ENCODE measurements at places on chromosomes 16 and 17.

GRCh38 chr16:30527635-30528178 is 1.3 kb upstream of the ZNF768 start:
- no peak for DNase-seq

GRCh38 chr17:80822700-80823410 is 168.8 kb upstream of the CHMP6 start:
- no peak for DNase-seq

DNA sequence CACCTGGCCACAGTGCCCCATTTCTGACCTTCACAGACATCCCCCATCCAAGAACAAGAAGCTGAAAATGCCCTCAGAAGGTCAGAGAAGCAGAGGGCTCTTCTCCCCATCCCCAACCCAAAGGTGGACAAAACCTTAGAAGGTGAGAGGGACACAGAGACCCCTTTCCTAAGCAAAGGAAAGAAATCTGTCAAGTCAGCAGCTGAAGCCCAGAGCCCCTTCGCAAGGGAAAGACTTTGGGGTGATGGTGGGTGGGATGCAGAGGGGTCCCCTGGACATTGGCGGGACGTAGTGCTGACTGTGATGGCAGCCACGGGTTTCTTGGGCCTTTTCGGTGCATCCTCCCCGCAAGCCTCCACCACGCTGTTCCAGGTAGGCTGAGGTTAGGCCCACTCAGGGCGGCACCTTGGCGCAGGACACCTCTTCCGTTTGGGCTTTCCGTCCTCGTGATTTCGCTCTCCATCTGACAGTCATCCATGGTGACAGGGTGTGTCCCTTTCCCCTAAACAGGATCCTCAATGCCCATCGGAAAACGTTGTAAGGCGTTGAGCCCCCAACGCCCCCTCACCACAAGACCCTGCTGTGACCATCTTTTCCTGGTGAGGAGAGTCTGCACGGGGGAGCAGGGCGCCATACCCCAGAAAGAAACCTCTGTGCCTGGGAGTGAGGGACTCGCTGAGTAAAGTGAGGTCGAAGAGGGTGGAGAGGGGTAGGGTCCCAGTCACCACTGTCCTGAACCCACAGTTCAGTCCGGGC is 10.7 kb upstream of the GSDMA start:
- no peak for DNase-seq

DNA sequence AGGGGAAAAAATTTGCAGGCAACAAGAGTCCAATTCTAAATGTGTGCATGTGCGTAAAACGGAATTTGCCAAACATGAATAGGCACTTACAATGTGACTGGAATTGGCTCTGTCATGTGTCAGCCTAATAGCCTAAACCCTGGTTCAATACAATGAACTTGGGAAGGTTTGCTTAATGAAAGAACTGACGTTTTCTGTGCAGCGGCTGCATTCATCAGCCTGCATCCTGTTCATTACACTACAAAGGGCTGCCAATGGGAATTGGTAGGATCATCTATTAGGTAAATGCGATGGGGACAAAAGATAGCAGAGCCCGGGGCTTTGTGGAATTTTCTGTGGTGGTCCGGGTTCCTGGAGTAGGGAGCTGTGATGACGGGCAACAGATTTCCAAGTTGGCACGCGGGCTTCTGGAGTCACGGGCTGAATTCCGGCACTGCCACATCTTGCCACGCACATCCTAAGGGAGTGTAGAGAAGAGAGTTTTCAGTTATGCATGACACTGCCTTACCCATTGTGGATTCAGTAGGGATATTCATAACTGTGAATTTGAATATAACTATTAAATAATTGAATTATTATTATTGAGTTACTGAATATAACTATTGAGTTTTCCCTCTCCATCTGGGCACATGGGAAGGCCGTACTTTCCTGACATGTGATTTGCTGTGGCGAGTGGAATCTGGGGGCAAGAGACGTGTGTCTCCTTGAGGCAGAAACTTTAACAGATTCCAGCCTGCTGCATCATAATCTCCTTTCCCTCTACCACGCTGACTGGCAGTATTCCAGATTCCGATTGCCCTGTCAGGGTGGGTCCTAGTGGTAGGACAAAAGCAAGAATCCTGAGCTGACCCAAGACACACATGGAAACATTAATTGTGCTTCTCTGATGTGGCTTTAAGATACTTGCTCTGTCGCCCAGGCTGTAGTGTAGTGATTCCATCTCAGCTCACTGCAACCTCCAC is 565.6 kb downstream of the WWOX start:
- DNase-seq = no peak

DNA sequence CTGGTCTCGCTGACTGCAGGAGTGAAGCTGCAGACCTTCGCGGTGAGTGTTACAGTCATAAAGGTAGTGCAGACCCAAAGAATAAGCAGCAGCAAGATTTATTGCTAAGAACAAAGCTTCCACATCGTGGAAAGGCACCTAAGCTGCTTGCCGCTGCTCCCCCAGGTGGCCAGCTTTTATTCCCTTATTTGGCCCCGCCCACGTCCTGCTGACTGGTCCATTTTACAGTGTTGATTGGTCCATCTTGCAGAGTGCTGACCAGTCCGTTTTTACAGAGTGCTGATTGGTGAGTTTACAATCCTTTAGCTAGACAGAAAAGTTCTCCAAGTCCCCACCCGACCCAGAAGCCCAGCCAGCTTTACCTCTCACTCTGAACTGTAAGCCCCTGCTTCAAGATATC is 227.8 kb downstream of the ABCC12 start:
- DNase-seq = no peak

- DNase-seq = no peak
Measured at GRCh38 chr16:2749476-2749875, 3.0 kb upstream of the SRRM2 start.

DNA sequence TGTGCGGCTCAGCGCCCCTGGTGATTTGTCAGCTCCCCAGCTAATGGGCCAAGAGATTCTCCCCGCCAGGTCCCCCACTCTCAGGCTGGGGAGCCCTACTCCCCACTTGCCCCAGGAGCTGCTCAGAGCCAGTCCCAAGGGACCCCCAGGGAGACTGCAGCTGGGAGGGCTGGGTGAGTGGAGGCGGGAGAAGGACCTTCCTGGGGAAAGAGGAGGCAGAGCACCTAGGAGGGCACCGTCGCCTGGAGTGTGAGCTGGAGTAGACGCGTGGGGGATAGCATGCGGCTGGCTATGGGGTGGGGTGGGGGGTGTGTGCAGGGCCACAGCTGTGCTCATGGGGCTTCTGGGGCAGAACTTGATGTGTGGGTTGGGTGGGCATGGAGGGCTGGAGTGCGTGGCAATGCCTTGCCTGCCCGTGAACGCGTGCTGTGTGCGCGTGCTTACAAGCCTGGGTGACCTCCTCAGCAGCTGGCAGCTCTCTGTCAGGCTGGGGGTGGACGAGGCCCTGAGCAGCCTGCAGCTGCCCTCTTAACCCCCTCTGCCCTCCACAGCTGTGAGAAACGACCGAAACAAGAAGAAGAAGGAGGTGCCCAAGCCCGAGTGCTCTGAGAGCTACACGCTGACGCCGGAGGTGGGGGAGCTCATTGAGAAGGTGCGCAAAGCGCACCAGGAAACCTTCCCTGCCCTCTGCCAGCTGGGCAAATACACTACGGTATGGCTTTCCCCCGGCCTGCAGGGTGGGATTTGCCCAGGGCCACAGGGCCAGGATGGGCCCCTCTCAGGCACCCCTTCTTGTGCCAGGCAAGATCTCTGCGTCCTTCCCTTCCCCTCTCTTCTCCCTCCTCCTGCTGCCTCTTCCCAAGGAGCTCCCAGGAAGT is 12.9 kb downstream of the GJD3 start:
- DNase-seq = peak; percentile 53

- no peak for DNase-seq
Measured at GRCh38 chr16:52572656-52573055, 25.7 kb upstream of the TOX3 start.

GRCh38 chr16:87824991-87825841 is 44.1 kb downstream of the SLC7A5 start:
- DNase-seq = no peak

- no peak for DNase-seq
Measured at GRCh38 chr16:83651871-83652270, 155.9 kb upstream of the HSBP1 start.

DNA sequence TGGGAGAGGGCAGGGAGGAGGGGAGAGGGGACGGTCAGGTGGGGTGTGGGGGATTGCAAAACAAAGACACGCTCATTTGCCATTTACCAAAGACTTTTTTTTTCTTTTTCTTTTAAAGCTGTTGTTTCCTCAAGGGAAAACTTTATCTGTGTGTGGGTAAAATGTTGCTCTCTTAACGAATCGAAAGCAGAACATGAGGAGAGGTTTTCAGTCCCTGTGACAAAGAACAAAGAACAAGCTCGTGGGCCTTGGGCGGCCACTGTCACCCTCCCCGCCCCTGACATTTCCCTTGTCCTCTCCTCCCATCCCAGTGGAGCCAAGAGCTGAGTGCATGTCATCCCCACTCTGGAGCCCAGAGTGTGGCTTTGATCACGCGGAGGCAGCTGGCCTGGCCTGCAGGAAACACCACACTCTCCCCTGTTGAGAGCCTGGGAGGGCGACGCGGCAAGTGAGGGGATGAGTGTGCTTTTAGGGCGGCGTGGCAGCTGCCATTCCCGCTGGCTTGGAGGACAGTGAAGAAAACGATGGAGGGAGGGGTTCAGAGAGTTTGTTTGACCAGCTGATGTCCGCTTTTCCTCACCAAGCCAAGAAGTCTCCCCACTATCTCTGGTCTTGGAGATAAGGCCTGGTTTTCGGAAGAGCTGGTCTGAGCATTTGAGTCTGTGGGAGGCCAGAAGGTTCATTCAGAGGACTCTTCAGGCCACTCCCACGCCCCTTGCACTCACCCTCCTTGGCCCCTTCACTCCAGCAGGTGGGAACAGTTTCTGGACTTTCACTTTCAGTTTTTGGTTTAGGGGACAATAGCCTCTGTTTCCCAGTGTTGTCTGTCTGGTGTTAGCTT is 11.4 kb downstream of the CCR7 start:
- DNase-seq = no peak

DNA sequence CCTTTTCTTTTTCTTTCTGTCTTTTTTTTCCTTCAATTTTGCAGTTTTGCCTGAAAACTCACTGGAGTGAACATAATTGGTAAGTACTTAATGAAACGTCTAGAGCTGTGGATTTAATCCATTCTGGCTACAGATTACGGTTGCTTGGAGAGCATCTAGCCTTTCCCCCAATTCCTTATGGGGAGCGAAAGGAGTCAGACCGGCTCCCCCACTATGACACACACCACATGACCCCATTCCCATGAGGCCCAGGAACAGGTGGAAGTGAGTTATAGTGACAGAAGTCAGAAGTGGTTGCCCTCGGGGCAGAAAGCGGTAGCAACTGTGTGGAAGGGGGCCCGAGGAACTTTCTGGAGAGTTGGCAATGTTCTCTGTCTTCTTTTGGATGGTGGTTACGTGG is 41.2 kb downstream of the EMP2 start:
- DNase-seq = no peak

GRCh38 chr16:29024278-29024677 is 39.4 kb downstream of the LAT start:
- DNase-seq = no peak

GRCh38 chr16:65545413-65545956 is 423.6 kb upstream of the CDH11 start:
- DNase-seq = no peak

DNA sequence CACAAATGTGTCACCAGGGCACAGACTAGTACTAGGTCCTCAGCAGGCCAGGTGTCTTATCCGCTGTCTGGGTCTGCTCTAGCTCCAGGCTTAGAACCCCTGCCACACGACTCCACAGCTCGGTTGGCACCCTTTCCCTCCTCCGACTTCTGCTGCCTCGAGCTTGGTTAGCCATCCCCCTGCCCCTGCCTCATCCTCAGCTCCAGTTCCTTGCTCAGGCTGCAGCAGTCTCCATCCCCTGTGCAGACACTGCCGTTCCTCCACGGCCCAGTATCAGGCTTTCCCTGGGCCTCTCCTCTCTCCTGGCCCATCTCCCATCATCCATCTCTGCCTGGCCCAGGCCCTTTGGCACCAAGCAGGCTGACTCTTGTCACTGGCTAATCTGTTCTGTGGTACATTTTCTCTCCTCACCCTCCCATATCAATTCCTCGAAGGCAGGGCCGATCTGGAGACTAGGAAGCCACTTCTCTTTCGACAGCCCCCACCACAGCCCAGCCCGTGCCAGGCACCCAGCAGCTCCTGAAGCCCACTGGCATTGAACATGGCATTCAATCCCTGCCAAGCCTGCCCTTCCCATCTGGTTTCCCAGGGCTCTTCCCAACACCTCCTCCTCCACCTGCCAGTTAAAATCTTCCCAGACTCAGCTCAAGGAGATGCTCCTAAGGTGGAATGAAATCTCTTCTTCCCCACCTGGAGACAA is 1.4 kb upstream of the GRN start:
- DNase-seq = no peak

- DNase-seq = no peak
Measured at GRCh38 chr16:756428-756827, 4.1 kb upstream of the MSLN start.

- no peak for DNase-seq
Measured at GRCh38 chr17:75913537-75914210, 9.0 kb upstream of the MRPL38 start.

DNA sequence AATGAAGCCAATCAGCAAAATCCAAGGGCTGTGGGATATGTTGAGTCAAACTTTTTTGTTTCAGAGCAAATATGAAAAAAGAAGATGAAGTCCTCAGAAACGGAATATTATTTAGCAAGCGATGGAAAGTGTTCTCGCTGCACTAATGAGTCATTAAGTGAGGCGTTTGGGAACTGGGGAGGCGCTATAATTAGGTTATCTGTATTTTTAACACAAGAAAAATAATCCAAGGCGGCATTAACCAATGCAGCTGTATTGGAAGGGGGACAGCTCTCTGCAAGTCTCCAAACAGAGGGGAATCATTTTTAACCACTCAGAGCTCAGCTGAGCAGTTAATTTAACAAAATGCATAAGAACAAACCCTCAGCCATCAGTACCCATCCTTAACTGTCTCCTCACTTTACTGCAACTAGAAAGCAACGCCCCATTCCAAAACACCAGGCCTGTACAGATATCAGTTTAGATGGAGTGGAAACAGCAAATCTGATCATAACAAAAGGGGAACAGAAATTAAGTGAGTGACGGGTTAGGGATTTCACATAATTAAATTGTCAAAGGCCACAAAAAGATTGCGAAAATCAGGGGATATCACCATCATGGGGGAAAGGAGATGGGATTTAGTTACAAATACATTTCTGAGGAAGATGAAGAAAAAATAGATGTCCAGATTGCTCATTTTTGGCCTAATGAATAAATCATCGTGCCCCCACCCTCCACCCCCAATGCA is 211.0 kb upstream of the TOX3 start:
- DNase-seq = no peak

All from right hindlimb (tissue), 1 donor.